ENCODE measurements at places on chromosomes 12 and 14.

DNA sequence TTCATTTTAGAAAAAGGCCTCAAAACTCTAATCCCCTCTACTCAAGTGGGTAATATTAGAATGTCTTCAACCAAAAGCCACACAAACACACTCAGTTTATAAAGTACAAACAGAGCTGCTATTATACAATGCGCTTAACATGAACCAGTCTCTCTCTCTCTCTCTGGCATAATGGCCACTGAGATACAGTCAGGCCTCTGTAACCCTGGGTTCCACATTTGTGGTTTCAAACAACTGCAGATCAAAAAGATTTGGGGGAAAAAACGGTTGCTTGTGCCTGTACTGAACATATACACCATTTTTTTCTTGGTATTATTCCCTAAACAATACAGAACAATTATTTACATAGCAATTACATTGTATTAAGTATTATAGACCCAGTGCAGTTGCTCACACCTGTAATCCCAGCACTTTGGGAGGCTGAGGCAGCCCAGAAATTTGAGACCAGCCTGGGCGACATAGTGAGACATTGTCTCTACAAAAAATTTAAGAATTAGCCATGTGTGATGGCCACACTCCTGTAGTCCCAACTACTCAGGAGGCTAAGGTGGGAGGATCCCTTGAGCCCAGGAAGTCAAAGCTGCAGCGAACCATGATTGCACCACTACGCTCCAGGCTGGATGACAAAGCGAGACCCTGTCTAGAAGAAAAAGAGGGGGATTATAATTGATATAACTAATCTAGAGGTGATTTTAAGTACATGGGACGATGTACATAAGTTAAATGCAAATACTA lies 5.6 kb downstream of the SLC11A2 start:
- no peak for DNase-seq

DNA sequence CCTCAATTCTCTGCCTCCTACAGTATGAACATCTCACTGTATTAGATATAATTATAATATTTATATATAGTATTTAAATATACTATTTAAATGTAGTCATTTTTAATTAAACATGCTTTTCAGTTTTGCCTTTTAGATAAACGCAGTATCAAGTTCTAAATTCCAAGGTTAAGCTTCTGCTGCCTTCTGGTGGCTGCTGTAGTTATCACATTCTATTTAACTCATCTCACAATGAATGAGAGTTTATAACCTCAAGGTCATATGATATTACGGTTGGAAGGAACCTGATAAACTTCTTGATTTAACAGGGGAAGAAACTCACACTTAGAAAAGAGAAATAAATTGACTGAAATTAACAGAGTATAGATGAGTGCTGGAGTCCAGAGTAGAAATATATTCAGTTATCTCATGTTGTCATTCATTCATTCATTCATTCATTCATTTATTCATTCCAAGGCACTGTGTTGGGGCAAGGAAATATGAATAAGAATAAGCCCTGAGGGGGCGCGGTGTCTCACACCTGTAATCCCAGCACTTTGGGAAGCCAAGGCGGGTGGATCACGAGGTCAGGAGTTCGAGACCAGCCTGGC lies 31.9 kb downstream of the GUCY2C start:
- no peak for DNase-seq

DNA sequence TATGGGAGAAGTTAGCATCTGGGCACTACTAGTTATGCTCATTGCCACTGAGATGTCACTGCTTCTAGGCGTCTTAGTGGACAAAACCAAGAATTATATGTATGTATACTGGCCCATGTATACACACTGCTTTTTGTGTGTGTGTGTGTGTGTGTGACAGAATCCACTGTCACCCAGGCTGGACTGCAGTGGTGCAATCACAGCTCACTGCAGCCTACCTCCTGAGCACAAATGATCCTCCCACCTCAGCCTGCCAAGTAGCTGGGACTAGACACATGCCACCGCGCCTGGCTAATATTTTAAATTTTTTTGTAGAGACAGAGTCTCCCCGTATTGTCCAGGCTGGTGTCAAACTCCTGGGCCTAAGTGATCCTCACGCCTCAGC lies 25.2 kb downstream of the LIMA1 start:
- DNase-seq, result no peak

DNA sequence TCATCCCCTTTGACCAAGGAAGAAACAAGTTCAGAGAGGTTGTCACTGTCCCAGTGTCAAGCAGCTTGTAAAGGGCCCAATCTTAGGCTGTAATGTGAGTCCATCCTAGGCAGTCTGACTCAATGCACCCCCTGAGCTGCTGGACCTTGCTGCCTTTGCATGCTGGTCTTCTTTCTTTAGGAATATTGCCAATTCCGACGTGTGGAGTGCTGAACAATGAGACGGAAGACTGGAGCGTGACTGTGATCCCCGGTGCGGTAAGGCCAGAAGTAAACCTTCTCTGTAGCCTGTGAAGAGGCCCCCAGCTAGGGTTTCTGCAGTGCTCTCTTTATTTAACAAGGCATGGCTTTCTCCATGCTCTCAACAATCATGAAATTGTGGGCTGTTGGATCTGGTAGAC lies 963 bp downstream of the TCTN2 start:
- DNase-seq, result no peak

GRCh38 chr14:96160076-96160912 lies 44.3 kb upstream of the BDKRB2 start:
- DNase-seq, result no peak

GRCh38 chr12:120228041-120228290 lies 27.1 kb upstream of the RPLP0 start:
- no peak for DNase-seq

DNA sequence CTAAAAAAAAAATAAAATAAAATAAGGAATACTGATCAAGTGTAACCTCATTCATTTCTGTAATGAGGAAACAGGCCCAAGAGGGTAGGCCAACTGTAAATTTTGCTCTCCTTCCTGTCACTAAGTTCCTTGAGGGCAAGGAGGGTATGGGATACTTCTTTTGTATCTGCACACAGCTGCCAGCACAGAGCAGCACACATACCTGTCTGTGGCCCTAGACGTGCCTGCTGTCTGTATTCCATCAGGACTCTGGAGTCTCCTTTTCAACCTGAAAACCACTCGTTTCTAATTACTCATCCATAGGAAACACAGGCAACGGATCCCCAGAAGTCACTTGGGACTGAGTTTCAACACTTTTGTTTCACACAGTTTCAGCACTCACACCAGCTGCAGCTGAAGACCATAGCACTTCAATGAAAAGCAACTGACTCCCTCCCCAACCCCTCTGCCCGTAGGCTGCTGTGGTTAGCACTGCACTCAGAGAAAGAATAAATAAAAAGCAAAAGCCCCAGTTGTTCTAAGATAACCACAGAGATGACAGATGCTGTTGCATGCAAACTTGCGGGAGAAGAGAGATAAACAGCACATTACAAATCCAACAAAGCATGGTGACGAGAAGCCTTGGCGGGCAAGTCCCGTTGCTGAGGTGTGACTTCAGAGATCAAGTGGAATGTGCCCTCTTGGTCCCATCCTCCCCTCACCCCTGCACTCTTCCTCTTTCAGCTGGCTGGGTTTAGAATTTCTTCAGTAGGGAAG lies 24.9 kb downstream of the CRACR2A start:
- DNase-seq, result no peak

- DNase-seq, result no peak
These were observed 506.0 kb downstream of the DIO2 start for GRCh38 chr14:79705126-79705894.

All from femur (tissue), 1 donor.